ENCODE measurements at places on chromosomes 7 and 10.

DNA sequence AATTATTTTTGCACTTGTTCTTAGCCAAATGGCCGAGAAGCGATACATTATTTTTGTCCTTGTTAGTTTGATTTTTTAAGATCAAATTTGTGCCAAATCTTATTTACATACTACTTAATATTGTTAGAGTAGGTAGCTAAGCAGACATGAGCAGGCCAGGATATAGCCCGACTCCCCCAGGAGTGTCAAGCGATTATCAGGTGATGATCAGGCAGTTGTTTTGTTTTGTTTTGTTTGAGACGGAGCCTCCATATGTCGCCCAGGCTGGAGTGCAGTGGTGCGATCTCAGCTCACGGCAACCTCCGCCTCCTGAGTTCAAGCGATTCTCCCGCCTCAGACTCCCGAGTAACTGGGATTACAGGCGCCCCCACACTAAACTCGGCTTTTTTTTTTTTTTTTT, 71.1 kb downstream of the LYZL2 start:
- no peak for DNase-seq

DNA sequence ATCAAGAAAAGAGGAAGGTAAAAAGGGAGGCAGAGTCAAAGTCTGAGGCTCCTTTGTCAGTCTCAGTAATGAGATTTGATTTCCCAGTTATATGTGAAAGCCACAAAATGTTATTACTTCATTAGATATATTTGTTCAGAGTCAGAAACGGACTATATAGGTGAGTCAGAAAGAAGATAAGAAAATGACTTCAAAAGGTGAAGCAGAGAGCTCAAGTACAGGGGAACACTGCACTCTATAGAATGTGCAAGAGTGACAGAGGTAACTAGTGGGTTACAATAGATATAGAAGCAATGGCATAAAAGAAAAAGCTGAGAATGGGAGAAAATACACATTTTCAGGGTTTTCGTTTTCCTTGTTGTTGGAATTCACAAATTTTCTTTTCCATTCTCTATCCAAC, 43.3 kb downstream of the DGKB start:
- no peak for DNase-seq

DNA sequence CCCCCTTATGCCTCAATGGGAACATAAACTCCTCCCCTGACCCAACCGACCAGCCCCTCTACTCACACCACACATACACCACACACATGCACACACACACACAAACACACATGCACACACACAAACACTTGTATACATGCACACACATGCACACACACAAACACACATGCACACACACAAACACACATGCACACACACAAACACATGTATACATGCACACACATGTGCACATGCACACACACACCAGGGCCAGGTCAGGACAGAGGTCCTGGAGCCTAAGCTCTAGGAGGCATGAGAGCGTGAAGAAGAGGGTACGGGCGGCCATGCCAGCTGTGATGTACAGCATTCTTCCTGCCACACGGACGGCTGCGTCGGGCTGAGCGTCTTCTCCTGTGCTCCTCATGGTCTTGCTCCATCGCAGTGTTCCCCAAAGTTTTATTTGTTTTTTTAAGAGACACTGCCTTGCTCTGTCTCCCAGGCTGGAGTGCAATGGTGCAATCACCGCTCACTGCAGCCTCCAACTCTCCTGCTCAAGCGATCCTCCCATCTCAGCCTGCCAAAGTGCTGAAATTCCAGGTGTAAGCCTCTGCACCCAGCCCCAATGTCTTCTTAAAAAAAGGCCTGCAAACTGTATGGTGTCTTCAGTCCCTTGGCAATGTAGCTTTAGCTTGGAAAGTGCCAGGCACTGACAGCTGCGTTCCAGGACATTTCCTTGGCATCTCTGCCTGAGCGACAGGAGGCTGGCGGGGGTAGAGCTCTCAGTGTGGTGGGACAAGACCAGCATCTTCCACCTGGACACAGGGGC, 38.8 kb upstream of the INPP5A start:
- DNase-seq: no peak

DNA sequence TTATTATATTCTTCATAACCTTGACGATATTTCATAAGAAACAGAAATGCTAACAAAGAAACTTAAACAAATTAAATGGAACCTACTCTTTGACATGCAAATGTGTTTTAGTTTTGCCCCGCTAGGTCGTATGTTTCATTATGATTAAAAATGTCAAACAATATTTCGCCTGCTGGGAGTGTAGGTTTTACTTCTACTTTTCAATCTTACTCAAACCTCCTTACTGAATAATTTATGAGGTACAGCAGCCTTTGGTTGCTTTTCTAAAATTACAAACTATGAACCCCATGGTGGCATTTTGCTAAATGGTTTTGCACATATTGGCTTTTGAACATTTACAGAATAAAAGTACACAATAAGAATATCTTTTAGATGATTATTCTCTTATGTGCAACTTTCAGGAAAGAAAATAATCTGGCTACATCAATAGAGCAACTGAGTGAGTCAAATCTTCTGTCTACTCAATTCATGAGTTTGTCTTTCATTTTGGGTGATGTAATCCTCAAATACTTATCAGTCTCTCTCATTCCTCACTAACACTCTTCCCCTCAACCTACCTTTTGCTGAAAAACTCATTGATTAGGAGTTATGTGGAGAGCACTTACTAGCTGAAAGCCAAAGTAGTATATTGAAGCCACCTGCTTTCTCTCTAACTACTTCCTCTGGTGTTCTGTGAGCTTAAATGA, 1226.4 kb downstream of the XPNPEP1 start:
- no peak for DNase-seq

GRCh38 chr10:53403688-53404087, 631.1 kb upstream of the MBL2 start:
- DNase-seq: no peak

GRCh38 chr7:20798081-20798693, 11.5 kb upstream of the SP8 start:
- no peak for DNase-seq

DNA sequence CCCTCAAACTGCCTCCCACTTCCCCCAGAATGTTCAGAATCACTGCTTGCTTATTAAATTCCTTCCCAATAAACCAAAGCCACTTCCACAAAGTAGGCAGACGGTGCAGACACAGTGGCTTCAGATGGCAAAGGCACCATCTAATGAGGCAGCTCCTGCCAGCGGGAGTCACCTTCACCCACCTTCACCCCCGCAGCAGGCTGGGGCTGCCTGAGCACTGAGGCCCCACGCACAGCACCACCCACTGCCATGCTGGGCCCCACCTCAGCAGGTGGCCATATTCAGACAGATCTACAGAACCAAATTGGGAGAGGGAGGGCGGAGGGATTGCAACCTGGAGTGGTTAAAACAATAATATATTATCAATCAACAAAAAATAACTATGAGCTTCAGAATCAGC, 118.5 kb downstream of the GRID1 start:
- no peak for DNase-seq

GRCh38 chr7:101691822-101692384, 62.8 kb upstream of the MYL10 start:
- DNase-seq: no peak

GRCh38 chr10:125548878-125549277, 134.1 kb downstream of the TEX36 start:
- DNase-seq: no peak

DNA sequence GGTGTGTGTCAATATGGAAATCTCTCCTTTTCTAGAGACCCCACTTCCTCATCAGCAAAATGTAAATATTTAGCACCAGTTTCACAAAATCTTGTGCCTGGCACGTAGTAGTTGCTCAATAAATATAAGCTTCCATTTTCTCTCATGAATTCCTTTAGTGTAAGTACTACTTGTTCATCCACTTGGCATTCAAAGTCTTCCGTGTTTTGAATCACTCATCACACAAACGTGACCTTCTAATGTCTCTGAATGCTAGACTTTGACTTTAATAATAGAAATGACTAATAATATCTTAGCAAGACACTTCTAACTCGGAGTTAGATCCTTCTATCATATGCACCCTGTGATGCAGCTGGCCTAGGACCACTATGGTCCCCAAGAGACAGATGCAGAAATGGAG, 168.7 kb upstream of the ZNF32 start:
- DNase-seq: no peak

GRCh38 chr10:92822964-92823363, 25.4 kb upstream of the EXOC6 start:
- no peak for DNase-seq

DNA sequence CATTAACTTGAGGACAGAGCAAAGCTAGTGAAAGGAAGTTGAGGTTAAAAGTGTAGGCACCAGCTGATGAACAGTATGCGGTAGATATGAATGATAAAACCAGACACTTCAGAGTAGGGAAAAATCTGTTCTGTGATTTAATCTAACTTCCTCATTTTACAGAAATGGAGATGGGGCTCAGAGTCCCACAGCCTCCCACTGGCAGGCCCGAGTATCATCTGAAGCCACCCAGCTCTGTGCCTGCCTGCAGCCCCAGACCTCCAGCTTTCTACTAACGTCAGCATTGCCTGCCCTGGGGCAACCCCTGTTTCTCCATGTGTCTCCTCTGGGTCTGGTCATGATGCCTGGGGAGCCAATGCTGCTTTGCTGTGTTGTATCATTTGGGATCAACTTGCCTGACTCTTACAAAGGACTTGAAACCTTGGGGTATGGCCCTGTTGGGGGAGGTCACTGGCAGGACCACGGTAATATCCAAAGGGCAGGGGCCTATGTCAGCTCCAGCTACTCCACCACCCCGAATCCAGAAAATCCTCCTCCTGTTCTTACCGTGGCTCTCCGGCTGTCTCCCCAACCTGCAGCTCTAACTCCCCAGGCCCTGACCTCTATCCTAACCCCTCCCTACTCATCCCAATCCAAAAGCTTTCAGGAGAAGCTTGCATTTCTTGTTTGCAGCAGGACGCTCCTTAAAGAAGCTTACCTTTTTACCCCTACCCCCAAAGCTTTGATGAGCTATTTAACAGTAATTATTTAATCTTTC, 56.2 kb upstream of the NPY start:
- DNase-seq: no peak

DNA sequence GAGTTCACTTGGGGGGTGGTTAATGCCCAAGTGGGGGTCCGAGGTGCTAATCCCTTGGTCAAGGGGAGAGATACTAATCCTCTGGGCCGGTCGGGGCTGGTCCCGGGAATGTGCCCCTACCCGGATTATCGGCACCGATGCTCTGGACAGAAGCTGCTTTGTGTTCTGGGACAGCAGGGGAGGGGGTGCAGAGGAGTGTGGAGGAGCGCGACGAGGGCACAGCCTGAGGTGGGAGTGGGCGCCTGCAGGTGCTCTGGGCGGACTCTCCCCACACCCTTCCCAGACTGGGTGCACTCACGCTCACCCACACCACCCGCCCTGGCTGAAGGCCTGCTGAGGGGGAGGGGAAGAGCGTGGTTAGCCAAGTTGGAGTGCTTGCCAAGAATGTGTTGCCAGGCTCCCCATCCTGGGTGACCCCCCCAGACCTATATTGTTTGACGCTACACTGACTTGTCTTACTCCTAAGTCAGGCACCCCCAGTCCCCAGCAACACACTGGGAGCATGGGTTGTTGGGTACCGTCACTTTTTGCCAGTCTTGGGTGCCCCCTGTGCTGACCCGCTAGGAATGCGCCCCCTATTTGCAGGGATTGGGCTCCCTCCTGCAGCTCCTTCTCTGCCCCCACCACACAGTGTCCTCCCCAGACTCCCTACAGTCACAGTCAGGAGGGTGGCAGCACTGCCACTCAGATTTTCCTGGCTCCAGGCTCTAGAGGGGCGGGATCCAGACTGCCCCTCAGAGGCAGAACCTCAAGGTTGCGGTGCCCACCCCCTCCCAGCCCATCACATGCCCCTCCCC, 1.2 kb downstream of the SLC4A2 start:
- DNase-seq: no peak

DNA sequence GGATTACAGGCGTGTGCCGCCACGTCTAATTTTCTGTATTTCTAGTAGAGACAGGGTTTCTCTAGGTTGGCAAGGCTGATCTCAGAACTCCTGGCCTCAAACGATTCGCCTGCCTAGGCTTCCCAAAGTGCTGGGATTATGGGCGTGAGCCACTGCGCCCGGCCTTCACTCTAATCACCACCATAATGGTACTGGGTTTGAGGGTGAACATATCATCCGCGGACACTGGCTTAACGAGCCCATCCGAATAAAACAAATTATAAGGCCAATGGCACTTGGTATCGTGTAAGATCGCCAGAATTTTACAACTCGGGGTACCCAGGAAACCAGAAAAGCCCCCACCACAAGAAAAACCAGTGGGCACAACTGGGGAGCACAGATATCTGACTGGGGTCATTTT, 580 bp downstream of the FAM200A start:
- no peak for DNase-seq

GRCh38 chr7:117146059-117146458, 176.8 kb downstream of the WNT2 start:
- DNase-seq: no peak

- DNase-seq: no peak
Observed at GRCh38 chr10:127102176-127102575, 94.2 kb downstream of the INSYN2A start.

- DNase-seq: no peak
Observed at GRCh38 chr10:33087152-33087551, 129.1 kb upstream of the ITGB1 start.

- DNase-seq: no peak
Observed at GRCh38 chr10:10364902-10365301, 652.8 kb upstream of the CELF2 start.

GRCh38 chr7:1197997-1198625, 34.6 kb upstream of the UNCX start:
- no peak for DNase-seq

DNA sequence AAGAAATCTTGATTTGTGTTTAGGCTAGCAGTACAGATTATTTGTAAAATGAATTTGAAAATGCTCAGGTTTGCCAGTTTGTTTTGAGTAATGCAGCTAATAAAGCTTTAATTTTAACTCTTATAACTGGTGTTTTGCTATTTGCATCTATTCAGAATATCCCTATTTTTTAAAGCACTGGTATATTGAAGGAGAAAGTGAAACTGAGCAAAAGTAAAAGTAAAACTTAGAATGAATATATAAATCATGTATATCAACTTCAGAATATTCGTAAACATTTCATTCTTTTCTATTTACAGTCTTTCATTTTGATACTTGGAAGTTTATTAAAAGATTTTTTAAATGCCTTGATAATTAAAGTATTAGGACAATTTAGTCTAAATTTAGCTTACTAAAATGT, 26.2 kb downstream of the TASOR2 start:
- DNase-seq: no peak

DNA sequence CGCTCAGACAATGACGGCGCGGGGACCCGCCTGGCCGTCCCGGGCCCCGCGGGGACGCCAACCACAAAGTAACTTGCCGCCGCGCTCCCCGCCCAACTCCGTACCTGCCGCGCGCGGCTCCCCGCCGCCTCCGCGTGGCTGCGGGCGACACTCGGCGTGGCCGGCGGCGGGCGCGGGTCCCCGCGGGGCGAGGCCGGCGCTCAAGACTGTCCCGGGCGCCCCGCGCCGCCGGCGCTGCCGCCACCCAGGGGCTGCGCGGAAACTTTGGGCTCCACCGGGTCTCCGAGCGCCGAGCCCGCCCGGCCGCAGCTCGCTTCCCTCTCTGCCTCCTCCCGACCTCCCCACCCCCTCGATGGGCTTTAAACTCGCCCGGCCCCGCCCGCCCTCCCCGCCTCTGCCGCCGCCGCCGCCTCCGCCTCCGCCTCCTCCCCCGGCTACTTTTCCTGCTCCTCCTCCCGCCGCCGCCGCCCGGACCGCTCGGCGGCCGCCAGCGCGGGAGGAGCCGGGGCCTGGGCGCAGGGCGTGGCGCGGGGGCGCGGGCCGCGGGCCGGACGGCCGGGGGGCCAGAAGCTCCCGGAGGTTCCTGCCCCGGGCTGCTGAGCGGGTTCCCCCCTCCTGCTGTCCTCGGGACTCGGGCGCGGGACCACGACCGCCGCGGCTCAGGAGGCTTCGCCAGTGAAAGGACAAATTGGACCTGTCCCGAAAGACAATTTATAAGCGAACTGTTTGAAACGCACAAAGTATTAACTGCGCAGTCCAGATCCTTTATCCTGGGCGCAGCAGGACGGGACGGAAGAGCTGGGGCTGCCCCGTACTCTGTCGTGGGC, 10.6 kb upstream of the GRB10 start:
- no peak for DNase-seq
